ENCODE measurements at places on chromosomes 12 and 14. TPM values are rescaled to one million over a fixed set of nuclear protein-coding genes. Genes with fewer than 3 reads are reported as not detected.

The PPP4R3A gene
- 279 TPM for total RNA-seq

The VPS33A gene
- total RNA-seq, result 11.6 TPM

The PTHLH gene
- not detected for total RNA-seq

The KERA gene
- not detected for total RNA-seq

The HOXC4 gene
- 0.58 TPM for total RNA-seq

The SERPINA9 gene
- total RNA-seq, result not detected

The SRSF5 gene
- total RNA-seq, result 1,597 TPM

The ANAPC7 gene
- total RNA-seq, result 22.1 TPM

The PLXNC1 gene
- total RNA-seq, result 7.7 TPM

The MSI1 gene
- not detected for total RNA-seq

The NTN4 gene
- 0.47 TPM for total RNA-seq

The LRTM2 gene
- total RNA-seq, result not detected

The PTGES3 gene
- 154 TPM for total RNA-seq

The TAS2R13 gene
- total RNA-seq, result 0.19 TPM

The OR4L1 gene
- not detected for total RNA-seq

The HOXC9 gene
- total RNA-seq, result not detected

The KLRC2 gene
- 2.8 TPM for total RNA-seq

The TGM1 gene
- total RNA-seq, result 3.6 TPM

The ZFHX2 gene
- 0.24 TPM for total RNA-seq

The ADCY4 gene
- total RNA-seq, result 5.2 TPM

The SPIC gene
- total RNA-seq, result not detected

The RTL1 gene
- not detected for total RNA-seq

The TOMM20L gene
- total RNA-seq, result 0.92 TPM

The ACSM4 gene
- not detected for total RNA-seq

The C12orf54 gene
- total RNA-seq, result not detected

The CAPZA3 gene
- total RNA-seq, result not detected

The TAS2R42 gene
- not detected for total RNA-seq

The PTCSC3 gene
- not detected for total RNA-seq

The FAM90A1 gene
- total RNA-seq, result not detected

The MYF5 gene
- total RNA-seq, result not detected

The SERPINA10 gene
- not detected for total RNA-seq

The TRPV4 gene
- not detected for total RNA-seq
